ENCODE measurements at places on chromosomes 3 and 15.

DNA sequence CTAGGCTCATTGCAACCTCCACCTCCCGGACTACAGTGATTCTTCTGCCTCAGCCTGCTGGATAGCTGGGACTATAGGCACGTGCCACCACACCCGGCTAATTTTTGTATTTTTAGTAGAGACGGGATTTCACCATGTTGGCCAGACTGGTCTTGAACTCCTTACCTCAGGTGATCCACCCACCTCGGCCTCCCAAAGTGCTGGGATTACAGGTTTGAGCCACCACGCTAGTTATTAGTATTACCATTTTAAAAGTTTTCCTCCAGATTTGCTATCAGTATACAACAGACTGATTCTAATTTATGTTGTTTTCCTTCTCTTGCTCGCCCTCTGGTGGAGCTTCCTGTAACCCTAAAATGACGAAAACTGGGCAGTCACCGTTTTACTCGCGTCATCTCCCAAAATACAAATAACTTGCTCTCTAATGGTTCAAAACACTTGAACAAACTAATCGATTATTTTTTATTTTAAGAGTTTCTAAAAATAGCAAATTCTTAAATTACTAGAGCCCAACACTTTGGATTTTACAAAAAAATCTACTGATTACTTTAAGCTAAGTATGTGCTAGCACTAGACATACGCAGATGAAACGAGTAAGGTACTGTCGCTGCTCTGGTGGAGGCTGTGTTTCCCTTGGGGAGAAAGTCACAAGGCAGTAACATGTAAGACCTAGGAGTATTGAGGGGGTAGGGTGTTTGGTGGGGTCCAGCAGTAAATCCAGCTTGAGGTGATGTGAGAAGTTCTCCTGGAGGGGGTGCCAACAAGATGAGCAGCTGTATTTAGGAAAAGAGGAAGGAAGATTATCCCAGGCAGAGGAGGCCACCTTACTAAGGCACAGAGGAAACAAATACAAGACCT lies 203.3 kb downstream of the MBNL1 start:
- DNase-seq, result peak; percentile 53

GRCh38 chr3:124032311-124032880 lies 40.5 kb upstream of the ROPN1 start:
- DNase-seq, result peak; percentile 92

GRCh38 chr15:95327661-95328060 lies 1002.8 kb upstream of the NR2F2 start:
- DNase-seq, result no peak

GRCh38 chr3:29697989-29698388 lies 417.1 kb downstream of the RBMS3 start:
- DNase-seq, result no peak

All from NCI-H1092 (cell line).